ENCODE measurements at places on chromosomes 13 and 19.

DNA sequence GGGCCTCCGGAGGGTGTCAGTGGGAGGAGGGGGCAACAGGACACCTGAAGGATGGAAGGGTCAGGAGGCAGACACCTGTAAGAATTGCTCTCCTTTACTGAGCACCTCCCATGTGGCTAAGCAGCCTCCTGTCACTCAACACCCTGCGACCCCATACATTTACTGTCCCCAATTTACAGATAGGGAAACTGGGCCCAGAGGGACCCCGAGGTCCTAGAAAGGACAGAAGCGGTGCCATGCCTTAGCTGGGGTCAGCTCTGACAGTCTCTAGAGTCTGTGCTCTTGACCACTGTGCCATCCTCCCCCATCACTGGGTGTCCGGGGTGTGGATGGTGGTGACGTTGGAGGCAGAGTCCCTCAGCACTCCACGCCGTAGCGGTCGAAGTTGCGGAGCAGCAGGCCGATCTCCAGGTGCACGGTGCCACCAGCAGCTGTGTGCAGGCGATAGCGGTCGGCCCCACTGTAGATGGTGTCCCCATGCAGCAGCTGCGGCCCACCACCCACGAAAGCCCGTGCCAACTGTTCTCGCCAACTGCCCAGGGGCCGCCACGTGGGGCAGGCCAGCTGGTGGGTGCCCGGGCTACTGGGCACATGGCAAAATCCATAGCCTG lies 726 bp upstream of the TGFB1 start:
- DNase-seq, result no peak

GRCh38 chr13:53004573-53004972 lies 24.0 kb upstream of the OLFM4 start:
- no peak for DNase-seq

GRCh38 chr13:43631106-43631505 lies 155.7 kb downstream of the ENOX1 start:
- no peak for DNase-seq

GRCh38 chr19:46722421-46723022 lies 5.6 kb upstream of the PRKD2 start:
- DNase-seq, result no peak

DNA sequence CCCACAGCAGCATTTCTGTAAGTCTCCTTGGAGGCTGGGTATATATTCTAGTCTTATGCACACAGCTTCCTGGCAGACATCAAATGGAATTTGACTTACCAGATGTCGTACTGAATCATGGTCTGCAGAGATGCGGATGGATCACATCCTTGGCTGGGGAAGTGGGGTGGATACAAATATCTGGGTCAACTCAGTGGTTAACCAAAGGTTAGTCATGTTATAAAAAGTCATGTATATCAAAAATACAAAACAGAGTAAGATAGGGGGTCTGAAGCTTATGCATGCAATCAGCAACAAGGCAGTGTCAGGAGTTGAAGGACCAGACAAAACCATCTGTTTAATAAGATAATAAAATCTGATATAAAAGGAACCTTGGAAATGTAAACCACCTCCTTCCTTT lies 61.9 kb downstream of the WASF3 start:
- no peak for DNase-seq

- no peak for DNase-seq
Observed at GRCh38 chr13:43528992-43529391, 257.8 kb downstream of the ENOX1 start.
